ENCODE measurements at places on chromosomes 3 and 15.

GRCh38 chr15:65634356-65634755 lies 12.6 kb downstream of the SLC24A1 start:
- DNase-seq, result no peak

DNA sequence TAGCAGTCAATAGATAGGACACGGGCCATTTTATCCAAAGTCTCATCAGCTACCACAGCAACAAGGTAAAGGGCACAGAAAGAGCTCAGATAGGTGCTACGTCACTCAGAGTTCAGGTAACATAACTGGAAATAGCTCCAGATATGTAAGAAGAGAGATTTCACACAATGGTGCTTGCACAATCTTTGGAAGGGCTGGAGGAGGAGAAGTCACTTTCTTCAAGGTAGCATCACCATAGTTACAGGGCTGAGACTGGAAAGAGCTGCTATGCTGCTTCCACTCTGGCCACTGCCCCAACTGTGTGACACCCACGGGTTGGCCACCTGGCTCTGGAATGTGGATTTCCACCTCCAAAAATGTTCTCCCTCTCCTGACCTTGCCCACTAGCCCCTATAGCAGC lies 448.8 kb upstream of the THBS1 start:
- no peak for DNase-seq

- DNase-seq, result no peak
Measured at GRCh38 chr3:20140881-20141280, 45.1 kb downstream of the SGO1 start.

- DNase-seq, result peak; percentile 63
Measured at GRCh38 chr3:124352149-124352539, 360.2 kb upstream of the ROPN1 start.

- no peak for DNase-seq
Measured at GRCh38 chr3:38468765-38469164, 15.1 kb downstream of the ACVR2B start.

- DNase-seq, result no peak
Measured at GRCh38 chr15:99322643-99323405, 71.5 kb downstream of the LRRC28 start.

GRCh38 chr3:99366663-99367429 lies 271.5 kb upstream of the COL8A1 start:
- DNase-seq, result no peak

DNA sequence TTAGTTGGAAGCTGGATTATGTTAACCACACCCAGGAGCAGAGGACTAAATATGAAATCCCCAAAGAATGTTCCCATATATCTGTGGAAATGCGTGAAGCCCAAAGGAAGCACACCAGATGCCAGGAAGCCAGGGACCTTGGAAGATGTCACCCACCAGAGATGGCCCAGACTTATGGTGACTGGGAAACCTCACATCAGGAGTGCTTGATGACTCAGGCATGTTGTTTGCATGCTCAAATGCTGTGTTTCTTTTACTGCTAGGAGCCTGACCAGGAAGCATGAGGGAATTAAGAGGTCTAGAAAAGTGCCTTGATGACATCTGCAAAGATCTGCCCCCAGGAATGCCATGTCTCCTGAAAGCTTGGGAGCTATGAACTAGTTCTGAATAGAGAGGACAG lies 109.0 kb upstream of the SLC2A2 start:
- DNase-seq, result no peak
